LoVo (cell line): ENCODE measurements at places on chromosomes 13 and 19.

DNA sequence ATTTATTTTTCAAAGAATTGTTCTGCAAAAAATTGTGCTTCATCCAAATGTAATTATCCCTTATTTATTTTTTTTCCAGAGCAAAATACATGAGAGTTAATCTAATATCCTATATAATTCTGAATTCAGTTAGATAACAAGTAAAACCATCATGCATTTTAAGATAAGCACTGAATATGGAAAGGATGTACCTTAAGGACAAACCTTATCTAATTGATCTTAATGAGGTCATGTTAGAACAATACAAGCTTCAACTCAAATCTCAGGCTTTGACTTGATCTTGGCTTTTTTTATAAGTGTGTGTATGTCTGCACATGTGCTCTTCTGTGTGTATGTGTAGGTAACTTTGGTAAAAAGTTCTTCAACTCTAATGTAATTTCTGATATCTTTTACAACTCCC is 1828.8 kb downstream of the PCDH9 start:
- no peak for DNase-seq

DNA sequence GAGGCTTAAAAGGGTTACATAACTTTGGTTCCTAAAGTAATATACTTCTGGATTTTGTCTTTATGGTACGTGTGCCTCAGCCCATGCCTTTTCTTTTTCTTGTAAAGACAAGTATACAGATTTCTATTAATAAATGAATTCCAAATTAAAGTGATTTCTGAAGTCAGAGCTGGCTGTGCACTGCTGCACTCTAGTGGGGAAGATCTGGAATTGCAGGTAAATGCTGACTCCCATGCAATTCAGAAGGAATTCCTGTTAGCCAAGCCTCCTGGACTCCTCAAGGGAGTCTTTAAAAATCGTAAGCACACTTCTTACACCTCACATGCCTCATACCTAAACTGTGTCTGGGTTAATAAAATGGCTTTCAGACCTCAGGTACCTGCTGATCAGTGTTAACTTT is 118.4 kb upstream of the SLC7A1 start:
- no peak for DNase-seq

GRCh38 chr19:47491358-47492136 is 7.5 kb upstream of the KPTN start:
- no peak for DNase-seq

DNA sequence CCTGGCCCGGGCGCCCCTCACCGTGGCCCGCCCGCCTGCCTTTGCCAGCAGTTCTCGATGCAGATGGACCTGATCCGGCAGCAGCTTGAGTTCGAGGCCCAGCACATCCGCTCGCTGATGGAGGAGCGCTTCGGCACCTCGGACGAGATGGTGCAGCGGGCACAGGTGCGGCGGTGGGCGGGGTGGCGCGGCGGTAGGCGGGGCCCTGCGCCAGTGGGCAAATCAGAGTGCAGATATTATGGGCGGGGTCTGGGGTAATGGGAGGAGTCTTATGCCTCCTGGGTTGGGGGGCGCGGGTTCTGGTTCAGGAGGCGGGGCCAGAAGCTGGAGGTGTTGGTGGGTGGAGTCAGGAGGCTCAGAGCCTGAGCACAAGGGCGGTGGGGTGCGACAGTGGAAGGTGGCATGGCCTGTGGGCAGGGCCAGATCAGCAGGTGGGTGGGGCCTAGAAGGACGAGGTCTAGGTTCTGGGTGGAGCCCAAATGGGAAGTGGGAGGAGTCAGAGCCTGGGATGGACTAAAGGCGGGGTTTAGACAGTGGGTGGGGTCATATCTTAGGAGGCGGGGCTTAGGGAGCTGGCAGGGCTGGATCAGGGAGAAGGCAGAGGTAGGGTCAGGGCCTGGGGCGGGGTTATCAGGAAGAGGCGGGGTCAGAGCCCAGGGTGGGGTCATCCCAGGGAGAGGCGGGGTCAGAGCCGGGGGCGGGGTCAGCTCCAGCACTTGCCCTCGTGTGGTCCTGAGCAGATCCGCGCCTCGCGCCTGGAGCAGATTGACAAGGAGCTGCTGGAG is 5.6 kb downstream of the APC2 start:
- peak; percentile 91 for DNase-seq

GRCh38 chr13:27628081-27628480 is 6.4 kb downstream of the POLR1D start:
- no peak for DNase-seq

DNA sequence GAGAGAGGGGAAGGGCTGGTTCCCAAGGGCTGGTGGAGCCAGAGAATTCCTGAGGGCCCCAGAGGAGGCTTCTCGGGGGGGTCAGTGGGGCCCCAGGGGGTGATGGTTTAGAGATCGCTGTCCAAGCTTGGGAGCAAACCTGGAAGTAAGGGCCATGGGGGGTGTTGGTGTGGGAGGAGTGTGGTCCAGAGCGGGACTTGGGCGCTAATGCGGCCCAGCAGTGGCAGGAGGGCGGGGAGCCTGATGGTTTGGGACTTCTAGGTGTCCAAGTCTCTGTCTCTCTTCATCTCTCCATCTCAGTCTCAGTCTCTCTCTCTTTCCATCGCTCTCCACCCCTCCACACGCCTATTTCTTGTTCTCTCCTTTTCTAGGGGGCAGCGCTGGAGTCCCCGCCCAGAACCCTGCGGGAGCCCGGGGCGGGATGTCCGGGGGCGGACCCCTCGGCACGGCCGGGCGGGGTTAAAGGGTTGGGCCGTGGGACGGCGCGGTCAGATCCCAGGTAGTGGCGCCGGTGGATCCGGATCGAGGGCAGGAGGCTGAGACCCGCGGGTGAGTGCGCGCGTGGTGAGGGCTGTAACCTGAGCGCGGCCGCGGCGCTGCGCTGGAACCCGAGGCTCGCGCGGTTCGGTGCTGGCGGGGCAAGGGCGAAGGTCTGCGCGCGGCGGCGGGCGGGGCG is at the start of gene CYP4F22:
CYP4F22 (plus strand) TSS at position 491 of the 676 bp plus-strand sequence. CDS start 16,812 bp downstream, outside the sequence.
- no peak for DNase-seq

DNA sequence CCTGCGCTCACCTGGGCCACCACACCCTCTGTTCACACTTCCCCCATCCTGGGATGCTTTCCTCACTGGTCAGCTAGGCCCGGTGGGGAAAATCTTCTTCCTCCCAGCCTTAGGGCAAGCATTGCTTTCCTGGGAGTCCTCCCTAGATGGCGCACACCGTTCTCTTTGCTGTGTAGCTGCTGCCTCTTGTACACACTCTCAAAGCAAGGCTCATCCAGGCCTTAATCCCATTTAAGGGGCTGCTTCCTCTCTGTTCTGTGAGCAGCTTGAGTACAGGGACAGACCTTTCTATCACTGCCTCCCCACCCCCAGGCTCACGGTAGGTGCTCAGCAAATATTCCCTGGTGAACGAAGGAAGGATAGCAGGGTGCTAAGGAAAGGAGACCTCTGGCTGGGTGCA is 11.1 kb downstream of the SLC7A10 start:
- DNase-seq = no peak

DNA sequence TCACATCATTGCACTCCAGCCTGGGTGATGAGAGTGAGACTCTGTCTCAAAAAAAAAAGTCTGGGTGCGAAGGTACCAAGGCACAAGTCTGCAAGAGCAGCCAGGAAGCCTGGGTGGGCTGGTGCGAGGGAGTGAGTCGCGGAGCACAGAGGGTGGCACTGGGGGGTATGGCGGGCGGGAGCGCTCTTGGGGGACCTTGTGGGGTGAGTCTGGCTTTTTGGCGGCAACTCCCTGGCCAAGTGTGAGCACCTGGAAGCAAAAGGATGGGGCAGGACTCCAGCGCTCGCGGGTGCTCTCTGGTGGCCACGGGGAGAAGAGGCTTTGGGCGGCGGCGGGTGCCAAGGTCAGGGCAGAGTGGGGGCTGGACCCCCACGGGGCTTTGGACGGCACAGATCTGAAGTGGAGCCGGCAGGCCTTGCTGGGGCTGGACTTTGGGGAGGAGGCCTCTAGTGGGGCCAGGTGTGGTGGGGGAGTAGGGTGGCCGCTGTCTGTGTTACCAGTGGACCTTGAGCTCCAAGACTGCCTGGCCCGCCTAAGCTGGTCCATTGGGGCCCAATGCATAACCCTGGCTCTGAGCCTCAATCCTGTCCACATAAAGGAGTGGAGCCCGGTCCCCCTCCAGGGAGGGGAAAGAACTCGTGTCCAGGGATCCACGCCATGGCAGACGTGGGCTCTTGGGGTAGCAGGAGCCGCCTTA is 1.6 kb downstream of the P2RY11 start:
- no peak for DNase-seq

- DNase-seq = no peak
Observed at GRCh38 chr13:28586439-28587173, 72.3 kb upstream of the POMP start.

DNA sequence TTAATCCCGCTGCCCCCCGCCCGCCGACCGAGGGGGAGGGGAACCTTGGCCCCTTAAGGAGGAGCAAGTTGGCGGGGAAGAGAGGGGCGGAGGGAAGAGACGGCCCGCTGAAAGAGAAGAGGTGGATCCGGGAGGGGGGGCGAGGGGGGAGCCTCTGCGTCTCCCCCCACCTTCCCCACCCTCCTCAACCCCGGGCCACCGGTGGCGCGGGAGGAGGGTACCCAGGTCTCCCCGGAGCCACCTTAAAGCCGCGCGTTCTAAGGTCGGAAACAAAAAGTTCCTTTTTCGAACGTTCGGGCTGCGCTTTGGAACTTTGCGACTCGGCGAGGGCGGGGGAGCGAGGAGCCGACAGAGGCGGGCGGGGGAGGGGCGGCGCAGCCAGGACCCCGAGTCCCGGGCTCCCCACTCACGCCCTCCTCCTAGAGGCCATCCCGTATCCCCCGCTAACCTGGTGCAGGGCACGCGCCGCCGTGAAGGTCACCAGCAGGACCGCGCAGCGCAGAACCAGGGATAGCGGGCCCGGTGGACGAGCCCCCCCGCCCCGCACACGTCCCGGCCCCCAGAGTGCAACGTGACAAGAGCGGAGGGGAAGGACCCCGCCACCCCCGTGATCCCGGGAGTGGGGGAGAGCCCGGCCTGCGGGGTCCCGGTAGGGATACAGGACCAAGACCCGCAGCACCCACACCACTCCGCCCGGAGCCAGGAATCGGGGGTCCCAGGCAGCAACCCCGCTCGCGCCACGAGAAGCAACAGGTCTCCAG is 659 bp downstream of the ERF start:
- DNase-seq = peak; percentile 15

DNA sequence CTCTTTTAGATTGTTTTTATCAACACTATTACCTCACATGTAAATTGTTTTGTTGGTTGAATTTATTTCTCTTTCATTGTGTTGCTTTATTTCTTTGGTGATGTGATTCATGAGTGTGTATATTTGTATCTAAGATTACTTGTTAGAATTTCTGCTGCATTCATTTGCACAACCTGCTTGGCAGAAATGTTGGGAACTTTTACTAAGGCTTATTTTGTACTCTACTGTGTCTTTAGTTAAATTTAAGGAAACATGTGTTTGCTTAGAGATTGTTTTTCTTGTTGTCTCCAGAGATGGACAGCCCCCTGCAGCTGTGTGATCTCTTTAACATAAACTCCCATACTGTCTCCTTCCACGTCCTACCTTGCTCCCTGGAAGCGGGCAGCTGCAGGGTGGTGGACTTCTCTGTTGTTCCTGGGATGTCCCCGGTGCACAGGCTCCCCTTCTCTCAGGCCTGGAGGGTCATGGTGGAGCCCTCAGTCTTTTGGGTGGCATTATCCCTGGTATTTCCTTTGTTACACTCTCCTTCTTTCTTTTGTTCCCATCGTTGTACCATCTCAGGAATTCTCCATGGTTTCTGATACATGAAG is 212.0 kb upstream of the SPRY2 start:
- no peak for DNase-seq

DNA sequence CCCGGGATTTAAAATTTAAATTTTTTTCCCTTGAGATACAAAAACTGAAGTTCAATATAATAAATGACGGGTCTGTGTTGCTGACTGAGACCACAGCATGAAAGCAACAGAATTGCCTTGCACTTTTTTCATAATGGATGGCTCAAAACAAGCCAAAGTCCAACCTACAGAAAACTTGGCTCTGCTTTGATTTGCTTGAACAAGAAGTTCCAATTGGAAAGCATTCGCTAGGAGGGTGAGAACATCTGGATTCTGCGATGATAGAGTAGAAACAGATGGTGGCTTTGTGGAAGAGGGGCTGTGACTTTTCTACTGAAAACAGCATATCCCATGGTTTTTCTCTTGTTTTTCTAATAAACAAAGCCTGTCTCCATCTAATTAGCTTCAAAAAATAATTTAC is 46.4 kb downstream of the THSD1 start:
- no peak for DNase-seq

DNA sequence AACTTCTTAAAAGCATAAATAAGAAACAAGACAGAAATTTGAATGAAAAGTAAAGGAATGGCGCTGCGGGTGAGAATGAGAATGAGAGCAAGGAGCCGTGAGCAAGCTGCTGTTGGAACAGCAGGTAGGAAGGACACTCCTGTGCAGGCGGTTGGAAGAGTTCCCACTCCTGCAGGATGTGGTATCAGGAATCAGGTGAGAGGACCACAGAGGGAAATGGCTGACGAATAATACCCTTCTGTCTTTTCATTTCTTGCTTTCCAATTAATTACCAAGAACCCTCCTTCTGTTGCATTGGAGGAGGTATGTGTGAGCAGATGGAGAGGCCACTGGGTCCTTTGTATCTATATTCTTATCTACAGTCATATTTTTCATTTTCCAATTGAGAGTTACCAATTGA is 1504.2 kb downstream of the EFNB2 start:
- no peak for DNase-seq

DNA sequence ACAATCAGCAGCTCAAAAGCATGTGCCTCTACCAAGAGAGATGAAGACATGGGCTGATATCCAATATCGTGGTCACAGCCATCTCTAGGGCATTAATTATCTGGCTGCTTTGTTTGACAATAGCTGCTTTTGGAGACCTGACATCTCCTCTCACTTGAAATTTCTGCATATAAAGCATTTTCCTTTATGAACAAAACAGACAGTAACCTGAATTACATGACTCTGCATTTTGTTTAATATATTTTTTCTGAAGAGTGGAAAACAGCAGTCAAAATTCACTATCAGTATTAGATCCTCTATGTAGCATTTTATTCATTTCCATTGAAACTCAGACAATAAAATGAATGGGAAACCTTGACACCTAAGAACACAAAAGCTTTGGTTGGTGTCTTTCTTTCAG is 42.4 kb upstream of the ESD start:
- no peak for DNase-seq

DNA sequence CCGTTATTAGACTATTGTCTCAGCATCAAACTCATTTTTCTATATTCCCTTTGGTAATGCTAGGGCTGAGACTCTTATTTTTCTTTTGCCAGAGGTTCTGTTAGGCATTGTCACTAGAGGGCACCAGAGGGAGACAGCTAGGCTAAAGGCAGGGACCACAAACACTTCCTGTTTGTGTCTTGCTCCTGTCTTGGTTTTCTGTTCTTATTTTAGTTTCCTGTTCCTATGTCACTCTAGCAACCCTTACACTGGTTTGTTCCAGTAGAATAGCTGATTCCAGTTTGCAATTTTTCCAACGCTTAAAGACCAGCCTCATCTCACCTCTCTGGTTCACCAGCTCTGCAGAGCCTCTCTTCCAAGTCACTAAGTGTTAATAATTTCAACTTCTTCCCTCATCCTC is 772.0 kb downstream of the DIAPH3 start:
- peak; percentile 63 for DNase-seq

- no peak for DNase-seq
Observed at GRCh38 chr13:95254339-95254738, 46.9 kb downstream of the ABCC4 start.

GRCh38 chr13:108734676-108735075 is 105.3 kb downstream of the MYO16 start:
- no peak for DNase-seq
